ENCODE measurements at places on chromosomes 5 and 9.

- no peak for DNase-seq
Observed at GRCh38 chr9:135969064-135969683, 8.0 kb upstream of the UBAC1 start.

GRCh38 chr5:146331423-146331822 is 7.2 kb upstream of the POU4F3 start:
- DNase-seq: no peak

DNA sequence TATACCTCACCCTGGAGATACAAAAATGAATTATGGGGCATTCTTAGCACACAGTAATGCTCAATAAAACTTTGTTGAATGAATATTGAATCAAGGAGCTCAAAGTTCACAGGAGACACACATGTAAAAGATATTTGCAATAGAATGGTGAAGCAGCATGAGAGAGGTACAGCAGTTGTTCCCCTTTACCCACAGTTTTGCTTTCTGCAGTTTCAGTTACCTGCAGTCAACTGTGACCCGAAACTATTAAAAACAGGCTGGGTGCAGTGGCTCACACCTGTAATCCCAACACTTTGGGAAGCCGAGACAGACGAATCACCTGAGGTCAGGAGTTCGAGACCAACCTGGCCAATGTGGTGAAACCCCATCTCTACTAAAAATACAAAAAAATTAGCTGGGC is 2.4 kb upstream of the OR5C1 start:
- DNase-seq: no peak

GRCh38 chr5:167295681-167296005 is 995.8 kb upstream of the WWC1 start:
- DNase-seq: peak; percentile 65

- no peak for DNase-seq
Observed at GRCh38 chr9:81896070-81896469, 32.2 kb upstream of the SPATA31D4 start.

- DNase-seq: no peak
Observed at GRCh38 chr9:127076860-127077643, 45.4 kb downstream of the ANGPTL2 start.

- no peak for DNase-seq
Observed at GRCh38 chr5:173624282-173624681, 7.8 kb upstream of the BOD1 start.

- DNase-seq: no peak
Observed at GRCh38 chr9:13967011-13967410, 346.9 kb downstream of the NFIB start.

DNA sequence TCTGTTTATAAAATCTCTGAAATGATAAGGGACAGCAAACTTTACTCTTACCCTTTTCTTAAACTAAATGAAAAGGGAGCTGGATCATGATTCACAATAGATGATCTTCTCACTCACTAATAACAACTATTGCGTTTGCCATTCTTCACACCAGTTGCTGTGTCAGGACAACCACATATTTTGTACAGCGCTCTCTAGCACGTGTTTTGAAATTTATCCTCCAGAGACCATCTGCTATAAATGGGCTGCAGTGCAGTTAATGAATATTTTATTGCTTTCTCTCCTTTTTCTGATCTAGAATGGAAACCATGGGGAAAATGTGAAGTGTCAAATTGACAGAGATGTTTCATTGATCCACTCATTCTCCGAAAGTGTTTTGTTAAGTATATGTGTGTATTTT is 258.4 kb upstream of the CCNH start:
- DNase-seq: no peak

- DNase-seq: peak; percentile 56
Observed at GRCh38 chr9:137168904-137169856, 671 bp downstream of the LRRC26 start.

- peak; percentile 39 for DNase-seq
Observed at GRCh38 chr5:102511666-102512065, 12.9 kb upstream of the SLCO6A1 start.

DNA sequence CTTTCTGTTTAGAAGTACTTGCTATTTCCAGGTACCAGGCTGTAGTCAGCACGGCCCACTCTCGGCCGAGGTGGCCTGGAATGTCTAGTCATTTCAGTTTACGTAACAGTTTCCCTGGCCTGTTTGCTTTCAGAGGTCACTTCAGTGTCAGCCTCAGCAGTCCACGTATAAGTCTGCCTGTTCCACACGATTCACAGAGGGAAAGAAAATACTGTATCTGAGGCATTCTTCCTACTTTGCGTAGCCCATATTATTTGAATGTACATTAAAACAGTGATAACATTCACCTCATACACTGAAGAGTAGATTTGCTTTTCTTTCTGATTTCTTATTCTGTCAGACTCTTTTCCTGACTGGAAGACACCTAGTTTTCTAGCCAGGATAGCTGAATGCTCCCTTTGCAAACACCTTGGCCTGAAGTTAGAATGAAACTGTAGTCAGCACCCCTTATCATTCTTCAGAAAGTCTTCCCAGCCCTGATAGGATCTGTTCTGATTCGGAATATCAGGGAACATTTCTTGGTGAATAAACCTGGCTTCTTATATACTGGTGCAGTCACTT is 140.9 kb downstream of the AOPEP start:
- peak; percentile 76 for DNase-seq

- peak; percentile 61 for DNase-seq
Observed at GRCh38 chr5:86968301-86968753, 299.4 kb upstream of the RASA1 start.

DNA sequence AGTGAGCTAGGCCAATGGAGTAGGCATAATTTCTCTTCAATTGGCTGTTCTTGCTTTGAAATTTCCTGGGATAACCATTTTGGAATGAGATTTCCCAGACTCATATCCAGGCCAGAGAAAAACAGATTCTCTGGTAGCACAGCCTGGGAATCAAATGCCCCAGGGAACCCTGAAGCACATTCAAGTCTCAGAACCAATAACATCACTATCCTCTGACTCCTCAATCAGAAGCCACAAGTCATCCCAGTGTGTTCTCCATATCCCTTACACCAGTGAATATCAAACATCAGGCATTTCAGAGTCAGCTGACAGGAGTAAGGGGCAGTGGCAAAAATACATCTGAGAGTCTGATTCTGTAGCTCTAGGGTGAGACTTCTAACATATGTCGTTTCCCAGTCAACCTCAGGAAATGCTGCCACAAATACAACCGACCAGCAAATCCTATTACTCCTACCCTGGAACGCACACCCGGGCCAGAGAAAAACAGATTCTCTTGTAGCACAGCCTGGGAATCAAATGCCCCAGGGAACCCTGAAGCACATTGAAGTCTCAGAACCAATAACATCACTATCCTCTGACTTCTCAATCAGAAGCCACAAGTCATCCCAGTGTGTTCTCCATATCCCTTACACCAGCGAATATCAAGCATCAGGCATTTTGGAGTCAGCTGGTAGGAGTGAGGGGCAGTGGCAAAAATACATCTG is 537.7 kb upstream of the NMUR2 start:
- no peak for DNase-seq

DNA sequence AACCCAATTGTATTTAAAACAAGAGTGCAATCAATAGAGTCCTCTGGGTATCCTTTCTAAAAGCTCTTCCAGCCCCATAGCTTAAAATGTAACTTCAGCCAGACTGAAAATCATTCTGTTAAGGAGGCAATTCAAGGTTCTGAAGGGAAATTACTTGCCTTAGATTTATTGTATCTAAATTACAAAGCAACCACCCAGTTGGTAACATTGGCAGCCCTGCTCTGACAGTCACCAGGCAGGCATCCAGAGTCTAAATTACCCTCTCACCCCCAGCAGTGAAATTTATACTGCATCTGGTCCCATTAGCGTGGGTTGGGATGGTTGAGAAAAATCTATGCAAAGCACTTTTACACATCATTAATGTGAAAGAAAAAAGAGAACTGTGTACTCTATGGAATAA is 514.7 kb downstream of the MTRR start:
- no peak for DNase-seq

- no peak for DNase-seq
Observed at GRCh38 chr9:109270441-109270840, 50.4 kb downstream of the EPB41L4B start.

DNA sequence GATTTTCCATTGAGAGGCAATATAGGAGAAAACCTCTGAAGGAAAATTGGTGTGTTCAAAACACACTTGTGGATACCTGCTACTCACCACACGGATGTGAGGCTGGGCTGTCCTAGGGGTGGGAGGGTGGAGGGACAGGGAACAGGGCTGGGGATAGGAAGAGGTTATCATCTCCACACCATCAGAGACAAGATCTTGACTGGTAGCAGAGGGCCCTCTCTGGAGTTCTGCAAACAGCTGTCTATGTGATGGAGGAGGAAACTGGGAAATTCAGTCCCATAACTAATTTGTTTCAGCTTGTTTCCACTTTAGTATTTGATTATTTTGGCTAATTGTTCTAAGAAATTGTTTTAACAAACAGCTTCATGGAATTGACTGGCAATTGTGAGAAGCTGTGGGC is 91.6 kb upstream of the FSTL4 start:
- DNase-seq: no peak

- no peak for DNase-seq
Observed at GRCh38 chr5:115875447-115875846, 33.7 kb downstream of the AP3S1 start.

DNA sequence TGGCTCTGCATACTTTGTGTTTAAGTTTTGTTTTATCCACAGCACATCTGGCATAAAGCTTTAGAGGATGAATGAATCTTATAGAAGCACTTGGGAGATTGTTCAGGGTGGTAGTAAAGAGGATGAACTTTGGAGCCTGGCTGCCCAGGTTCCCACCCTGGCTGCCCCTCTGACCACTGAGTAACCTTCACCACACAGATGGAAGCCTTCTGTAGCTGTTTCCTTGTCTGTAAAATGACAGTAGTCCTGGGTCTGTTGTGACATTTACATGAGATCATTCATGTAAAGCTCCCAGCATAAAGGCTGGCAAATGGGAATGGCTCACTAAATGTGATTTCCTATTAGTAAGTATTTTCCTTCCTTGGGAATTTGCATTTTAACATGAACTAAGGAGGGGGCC is 85.7 kb upstream of the FAM169A start:
- no peak for DNase-seq

DNA sequence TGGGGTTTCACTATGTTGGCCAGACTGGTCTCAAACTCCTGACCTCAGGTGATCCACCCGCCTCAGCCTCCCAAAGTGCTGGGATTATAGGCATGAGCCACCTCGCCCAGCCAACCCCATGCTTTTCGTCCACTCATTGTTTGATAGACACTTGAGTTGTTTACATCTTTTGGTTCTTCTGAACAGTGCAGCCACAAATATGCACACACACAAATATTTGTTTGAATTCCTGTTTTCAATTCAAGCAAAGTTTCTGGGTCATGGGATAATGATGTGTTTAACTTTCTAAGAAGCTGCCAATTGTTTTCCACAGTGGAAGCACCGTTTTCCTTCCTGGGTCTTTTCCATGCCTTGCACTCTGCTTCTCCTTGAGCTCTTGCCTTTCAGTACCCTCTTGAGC is 6.8 kb upstream of the PAEP start:
- DNase-seq: no peak

GRCh38 chr9:13491138-13491492 is 211.6 kb upstream of the MPDZ start:
- no peak for DNase-seq

DNA sequence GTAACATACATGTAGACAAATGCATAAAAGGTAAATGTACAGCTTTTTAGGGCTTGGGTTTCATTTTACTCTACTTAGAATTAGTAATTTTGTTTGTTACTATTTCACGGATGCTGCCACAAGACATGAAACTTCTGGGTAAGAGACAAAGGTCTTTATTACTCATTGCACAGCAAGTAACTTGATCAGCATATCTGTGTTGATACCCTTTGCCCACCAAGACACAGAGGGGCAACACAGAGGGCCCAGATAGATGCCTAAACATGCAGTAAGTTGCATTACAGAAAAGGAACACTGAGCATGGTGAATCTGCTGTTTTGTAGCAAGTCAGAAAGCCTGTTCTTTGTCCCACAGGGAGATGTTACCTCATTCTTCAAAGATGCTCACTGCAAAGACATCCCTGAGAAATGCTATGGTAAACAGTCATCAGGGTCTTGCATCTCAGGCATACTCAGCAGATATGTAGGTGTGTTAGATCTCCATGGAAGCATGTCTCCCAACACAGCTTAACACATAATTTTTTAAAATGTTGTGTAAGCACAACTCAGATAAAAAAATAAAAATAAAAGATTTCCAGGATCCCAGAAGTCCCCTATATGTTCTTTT is 10.3 kb downstream of the ITGA2 start:
- DNase-seq: no peak

- DNase-seq: no peak
Observed at GRCh38 chr5:128483738-128484137, 54.3 kb downstream of the FBN2 start.

GRCh38 chr5:75020016-75020656 is 32.2 kb downstream of the GCNT4 start:
- no peak for DNase-seq

DNA sequence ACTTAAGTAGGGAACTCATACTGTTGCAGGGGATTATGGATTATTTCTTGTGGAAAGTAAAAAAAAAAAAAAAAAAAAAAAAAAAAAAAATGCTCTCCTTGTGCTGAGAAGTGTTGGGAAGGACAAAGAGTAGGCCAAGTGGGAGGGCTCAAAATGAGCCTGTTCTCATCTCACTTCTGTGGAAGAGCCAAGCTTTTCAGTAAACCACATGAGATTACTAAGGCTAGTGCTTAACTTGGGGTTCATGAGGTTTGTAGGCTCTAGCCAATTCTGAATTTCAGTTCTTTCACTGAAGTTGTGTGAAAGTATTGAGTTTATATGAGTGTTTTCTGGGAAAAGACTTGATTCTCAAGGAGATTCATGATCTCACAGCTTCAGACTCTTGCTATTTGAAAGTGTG is 23.0 kb upstream of the CEP78 start:
- no peak for DNase-seq

- no peak for DNase-seq
Observed at GRCh38 chr5:78587081-78587774, 61.3 kb downstream of the LHFPL2 start.

GRCh38 chr5:10387690-10388089 is 34.2 kb downstream of the MARCHF6 start:
- no peak for DNase-seq

GRCh38 chr9:127873886-127874285 is 3.6 kb downstream of the AK1 start:
- no peak for DNase-seq

GRCh38 chr9:504921-505740 is 290.5 kb downstream of the DOCK8 start:
- no peak for DNase-seq

DNA sequence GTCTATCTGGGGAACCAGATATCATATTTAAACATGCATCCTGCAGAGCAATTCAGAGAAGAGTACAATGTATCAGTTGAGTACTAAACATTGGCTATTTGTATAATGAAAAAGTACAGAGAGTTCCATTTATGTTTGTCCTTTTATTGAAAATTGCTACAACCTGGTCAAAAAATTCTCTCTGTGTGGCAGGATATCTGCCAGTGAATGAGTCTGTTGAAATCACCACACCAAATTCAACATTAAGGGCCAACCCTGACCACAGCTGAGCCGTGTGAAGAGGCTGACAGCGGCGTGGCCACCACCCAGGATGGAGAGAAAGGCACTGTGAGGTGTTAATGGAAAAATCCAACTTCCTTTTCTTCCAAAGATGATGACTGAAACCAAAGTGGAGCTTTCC is 422.7 kb upstream of the PIK3R1 start:
- DNase-seq: no peak

All from HT1080 (cell line).